ENCODE measurements at places on chromosomes 13 and 19.

DNA sequence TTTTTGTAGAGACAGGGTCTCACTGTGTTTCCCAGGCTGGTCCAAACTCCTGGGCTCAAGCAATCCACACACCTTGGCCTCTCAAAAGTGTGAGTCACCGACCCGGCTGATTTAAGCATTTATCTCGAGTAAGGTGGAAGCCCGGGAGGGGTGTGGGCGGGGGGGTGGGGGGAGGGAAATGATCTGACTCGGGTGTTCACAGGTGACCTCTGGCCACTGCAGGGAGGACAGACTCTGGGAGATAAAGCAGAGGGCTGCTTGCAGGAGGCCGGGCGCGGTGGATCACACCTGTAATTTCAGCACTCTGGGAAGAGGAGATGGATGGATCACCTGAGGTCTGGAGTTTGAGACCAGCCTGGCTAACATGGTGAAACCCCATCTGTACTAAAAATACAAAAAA lies 7.9 kb downstream of the DENND1C start:
- no peak for DNase-seq

DNA sequence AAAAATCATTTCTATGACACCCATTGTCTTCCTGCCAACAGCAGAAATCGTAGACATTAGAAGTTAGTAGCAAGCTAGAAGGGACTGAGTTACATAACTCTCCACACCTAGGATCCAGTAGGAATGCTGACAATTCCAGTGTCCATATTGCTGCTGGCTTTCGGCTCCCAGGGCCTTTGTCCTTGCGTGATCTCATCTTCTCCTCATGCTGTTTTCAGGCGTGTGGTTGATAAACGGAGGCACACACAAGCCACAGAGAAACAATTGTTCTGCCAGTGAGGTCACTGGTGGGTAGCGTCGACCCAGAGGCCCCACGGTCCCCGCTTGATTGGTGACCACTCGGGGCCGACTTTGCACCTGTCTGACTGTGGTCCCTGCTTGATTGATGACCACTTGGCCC lies 31.6 kb upstream of the F7 start:
- no peak for DNase-seq

DNA sequence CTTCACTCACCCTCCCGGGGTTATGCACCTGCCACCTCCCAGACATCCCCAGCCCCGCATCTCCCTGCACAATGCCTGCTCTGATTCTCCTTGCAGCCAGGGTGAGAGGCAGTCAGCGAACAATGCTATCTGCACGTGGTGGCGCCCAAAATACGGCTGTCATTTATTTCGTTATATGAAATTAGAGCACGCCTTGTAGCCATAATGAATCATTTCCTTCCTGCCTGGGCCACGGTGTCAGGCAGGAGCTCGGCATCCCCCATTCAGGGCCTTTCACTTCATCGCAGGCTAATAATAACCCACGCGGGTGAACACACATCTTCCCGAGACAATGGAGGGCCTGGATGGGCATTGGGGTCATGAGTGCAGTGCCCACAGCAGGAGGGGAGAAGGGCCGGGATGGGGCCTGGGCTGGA lies 143.8 kb upstream of the ZNF507 start:
- DNase-seq: no peak

DNA sequence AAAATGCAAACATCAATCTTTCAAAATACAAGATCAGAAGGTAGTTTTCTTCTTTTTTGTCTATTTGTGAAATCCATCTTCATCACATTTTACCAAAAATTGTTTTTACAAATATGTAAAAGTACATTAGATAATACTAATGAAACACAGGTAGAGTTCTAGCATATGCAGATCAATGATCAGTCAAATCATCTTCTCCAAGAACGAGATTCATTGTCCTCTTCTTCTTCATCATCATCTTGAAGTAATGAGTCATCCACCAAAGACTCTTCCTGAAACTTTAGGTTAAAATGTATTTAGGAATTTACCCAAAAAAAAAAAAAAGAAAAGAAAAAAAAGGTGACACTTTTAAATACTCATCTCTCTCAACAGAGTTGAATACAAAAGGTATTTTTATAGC lies 85.6 kb downstream of the RBM26 start:
- no peak for DNase-seq

Data from stimulated activated CD4-positive, alpha-beta T cell treated with anti-CD3 and anti-CD28 coated beads, Interleukin-12 subunit alpha, Interleukin-12 subunit beta, amount 100 ng/mL, for 4 hours (primary cell).